ENCODE measurements at places on chromosomes 5 and 9.
A peak's percentile ranks its signal among the peaks of the same experiment; 100 is the strongest.

DNA sequence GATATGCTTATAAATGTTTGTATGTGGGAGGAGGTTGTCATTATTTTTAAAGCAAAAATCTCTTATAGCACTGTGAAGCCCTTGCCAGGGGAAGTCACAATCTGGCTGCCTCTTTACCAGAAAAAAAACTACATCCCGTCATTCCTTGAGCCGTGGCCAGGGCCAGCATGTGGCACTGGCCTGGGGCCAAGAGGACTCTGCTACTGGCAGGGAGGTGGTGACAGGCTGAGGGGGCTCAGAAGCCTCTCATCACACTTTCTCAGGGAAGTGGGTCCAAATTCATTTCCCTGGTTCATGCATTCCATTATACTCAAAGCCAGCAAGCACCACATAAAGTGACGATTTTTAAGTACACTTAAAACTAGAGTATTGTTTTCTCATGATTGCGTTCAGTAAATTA lies 457.3 kb downstream of the ZNF608 start:
- DNase-seq: no peak

DNA sequence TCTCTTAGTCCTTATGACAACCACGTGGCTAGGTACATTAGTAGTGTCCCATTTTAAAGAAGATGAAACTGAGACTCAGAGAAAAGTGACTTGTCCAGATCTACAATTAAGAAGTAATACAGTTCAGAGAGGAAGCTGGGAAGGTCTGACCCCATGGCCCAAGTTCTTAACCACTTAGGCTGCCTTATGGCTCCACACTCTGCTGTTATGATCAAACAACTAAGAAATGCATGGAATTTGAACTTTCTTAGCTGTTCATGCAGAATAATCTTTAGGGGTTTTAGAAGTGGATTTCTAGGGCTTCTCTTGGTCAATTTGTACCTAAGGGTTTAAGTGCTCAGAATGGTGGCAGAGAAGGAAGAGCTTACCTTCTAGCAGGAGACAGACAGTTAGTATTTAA lies 128.0 kb upstream of the MSX2 start:
- peak; percentile 70 for DNase-seq

- peak; percentile 62 for DNase-seq
Measured at GRCh38 chr5:115415143-115415491, 118.7 kb upstream of the CCDC112 start.

DNA sequence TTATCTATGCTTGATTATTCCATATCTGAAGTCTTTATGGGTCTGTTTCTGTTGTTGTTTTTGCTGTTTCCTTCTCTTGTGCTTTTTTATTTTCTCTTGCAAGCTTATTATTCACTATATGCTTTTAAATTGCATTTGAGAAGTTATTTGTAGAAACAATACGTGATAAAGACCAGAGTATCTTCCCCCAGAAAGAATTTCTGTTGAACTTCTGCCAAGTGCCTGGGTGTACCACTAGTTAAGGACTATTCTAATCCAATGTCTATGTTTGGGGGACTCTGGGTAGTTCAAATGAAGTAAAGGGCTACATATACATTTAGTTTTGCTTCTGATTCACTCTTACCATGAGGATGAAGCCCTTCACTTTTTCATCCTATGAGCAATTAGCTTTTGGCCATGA lies 54.3 kb downstream of the SLF1 start:
- DNase-seq: no peak

- DNase-seq: no peak
Measured at GRCh38 chr9:131721076-131721475, 18.8 kb downstream of the RAPGEF1 start.

GRCh38 chr5:114419067-114419388 lies 57.2 kb downstream of the KCNN2 start:
- no peak for DNase-seq

DNA sequence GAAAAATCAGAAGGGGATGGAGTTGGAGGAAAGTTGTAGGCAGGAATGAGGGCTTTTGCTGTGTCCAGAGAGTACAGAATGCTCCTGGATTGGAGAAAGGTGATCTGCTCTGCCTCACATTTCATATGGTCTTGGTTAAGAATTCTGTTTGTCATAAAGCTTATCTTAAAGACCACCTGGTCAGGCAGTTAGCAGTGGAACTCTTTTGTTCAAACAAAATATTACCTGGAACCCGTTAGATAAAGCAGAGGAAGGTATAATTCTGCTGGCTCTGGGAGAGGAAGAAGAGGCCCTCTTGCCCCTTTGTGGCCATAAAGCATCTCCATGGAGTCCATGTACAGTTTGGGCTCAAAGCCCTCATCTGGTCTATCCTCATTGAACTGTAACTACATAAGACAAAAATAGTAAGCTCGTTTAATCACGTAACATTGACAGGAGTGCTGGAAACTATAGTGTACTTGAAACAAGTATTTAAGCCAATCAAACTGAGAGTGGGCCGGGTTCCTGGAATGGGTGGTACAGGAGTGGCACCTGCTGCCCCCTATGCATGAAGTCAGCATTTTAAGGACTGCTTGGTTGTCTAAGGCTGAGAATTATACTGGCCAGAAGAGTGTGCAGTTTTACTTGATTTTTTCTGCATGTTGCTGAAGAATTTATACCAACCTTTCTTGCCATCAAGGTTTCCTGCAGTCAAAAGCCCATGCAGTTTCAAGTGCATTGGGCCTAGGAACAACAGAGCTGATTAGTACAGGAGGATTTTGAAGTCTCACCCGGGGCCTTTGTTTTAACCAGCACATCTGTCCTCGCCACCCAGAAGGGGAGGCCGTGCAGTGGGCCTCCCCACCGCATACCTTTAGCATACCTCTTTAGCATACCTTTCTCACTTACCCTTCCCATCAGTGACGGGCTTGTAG lies 39.9 kb downstream of the STXBP1 start:
- no peak for DNase-seq

- no peak for DNase-seq
Measured at GRCh38 chr9:18299449-18299848, 174.5 kb upstream of the ADAMTSL1 start.

- DNase-seq: no peak
Measured at GRCh38 chr9:93008457-93008856, 50.0 kb upstream of the SUSD3 start.

DNA sequence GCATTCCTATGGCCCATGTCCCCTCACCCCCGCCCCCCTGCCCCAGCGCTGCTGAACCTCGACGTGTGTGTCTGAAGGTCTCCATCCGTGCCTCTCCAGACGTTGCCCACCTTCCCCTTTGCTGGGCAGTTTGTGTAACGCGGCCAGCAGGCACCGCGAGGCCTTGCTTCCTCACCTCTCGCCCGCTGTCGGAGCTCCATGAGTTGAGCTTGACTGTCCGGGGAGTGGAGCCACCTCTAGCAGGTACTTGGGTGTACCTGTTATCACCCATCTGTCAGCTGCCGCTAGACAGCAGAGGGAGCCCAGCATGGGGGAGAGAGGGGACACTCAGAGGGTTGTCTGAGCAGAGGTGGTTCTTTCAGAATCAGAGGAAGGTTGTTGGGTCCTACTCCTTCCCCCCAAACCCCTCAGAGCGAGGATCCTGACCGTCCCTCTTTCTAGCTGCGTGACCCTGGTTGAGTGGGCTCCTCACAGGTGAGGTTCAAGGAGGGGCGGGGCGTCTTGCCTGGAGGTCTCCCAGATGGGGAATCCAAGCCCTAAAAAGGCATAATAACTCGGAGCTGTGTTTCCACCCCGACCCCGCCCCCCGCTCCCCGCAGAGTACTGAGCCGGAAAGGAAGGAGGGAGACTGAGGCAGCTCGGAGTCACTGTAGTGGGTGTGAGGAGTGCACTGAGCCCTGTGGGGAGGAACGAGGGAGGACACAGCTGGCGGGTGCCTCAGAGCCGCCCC lies 184.7 kb downstream of the C9orf50 start:
- no peak for DNase-seq

GRCh38 chr5:151427258-151427657 lies 20.1 kb upstream of the SLC36A1 start:
- DNase-seq: no peak

DNA sequence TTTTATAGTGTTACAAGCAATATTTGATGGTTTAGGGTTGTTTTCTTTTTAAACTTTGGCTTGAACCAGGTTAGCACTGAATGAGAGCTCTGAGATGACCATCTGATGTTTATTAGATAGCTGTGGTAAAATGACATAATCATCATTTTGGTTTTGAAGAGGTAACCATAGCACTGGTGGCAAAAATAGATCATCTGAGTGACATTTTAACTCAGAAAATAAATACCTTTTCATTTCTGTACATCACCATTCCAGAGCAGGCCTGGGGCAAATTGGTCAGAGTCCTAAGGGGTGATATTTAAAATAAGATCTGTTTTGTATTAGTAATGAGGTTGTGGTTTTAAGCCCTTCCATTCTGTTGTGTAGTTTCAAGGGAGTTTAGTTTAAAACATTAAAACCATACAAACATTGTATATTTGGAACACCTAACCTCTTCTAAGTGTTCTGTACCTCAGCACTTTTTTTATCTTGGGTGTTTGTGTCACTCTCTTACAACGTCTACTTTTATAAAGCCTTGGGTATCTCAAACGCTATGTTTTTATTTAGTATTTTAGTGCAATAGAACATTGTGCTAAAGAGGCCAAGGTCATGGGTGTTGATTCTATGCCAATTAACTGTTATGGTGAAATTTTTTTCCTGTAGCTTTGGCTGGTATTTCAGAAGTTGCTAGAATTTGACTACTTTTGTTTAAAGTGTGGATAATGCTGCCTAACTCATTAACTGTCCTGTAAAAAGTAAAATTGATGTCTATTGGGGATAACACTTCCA lies 166.1 kb downstream of the CD180 start:
- DNase-seq: peak; percentile 29

DNA sequence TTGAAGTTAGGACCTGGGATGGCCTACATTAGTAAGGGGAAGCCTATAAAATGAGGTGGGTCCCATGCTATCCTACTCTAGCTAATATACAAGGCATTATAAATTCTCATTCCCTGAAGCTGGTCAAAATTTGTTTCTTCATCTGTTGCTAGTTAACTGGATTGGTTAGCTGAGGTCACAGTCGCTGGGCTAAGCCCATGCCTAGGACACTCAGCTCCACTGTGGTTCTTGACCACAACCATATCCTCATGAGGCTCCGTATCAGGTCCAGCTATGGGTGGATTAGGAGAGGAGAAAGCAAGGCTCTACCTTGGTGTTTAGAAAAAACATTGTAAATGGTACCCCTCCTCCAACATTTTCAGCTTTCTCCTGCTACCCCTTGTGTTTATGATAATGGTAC lies 52.8 kb upstream of the RAI14 start:
- no peak for DNase-seq

DNA sequence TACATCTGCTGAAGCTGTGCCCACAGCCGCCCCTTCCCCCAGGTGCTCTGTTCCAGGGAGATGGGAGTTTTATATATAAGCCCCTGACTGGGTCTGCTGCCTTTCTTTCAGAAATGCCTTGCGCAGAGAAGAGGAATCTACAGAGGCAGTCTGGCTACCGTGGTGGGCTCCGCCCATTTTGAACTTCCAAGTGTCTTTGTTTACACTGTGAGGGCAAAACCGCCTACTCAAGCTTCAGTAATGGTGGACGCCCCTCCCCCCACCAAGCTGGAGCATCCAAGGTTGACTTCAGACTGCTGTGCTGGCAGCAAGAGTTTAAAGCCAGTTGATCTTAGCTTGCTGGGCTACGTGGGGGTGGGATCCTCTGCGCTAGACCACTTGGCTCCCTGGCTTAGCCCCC lies 41.3 kb downstream of the RANBP17 start:
- no peak for DNase-seq

- no peak for DNase-seq
Measured at GRCh38 chr5:2147504-2148311, 265.0 kb upstream of the IRX4 start.

DNA sequence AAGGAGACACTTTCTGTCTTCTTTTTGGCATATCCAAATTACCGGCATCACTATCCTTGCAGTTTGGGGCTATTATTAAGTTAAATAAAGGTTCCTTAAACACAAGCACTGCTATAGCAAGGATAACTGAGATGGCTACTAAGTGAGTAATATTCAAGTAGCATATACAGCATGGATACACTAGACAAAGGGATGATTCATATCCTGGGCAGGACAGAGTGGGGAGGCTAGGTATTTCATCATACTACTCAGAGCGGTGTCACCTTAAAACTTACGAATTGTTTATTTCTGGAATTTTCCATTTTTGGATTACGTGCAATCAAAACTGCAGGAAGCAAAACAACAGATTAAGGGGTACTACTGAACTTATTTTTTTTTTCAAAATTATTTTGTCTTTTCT lies 54.1 kb downstream of the FER start:
- DNase-seq: peak; percentile 89

- DNase-seq: no peak
Measured at GRCh38 chr5:78567617-78568016, 81.0 kb downstream of the LHFPL2 start.

Measured in EL (cell line).